Stimulated activated CD4-positive, alpha-beta T cell treated with anti-CD3 and anti-CD28 coated beads, Interleukin-4, amount 100 ng/mL, for 48 hours (primary cell): ENCODE measurements at places on chromosomes 2 and 18.

DNA sequence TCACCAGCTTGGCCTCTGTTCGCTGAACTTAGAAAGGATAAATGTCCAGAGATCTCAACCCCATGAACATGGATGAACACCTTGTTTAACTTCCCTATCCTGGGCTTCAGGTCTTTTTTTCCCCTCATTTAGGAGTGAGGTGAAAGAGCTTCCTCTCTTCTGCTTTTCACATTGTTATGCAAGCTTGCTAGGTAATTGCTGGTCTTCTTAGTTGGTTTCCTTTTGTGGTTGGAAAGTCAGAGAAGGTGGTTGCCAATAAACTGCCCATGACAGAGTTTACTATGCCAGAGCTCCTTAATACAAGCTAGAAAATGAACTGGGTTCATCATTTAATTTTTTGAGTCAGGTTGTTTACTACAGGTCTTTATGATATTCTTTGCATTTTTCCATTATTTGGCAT is 16.6 kb downstream of the SLC9A4 start:
- DNase-seq: no peak

GRCh38 chr2:76997296-76997695 is 524.9 kb downstream of the LRRTM4 start:
- DNase-seq: no peak

- DNase-seq: peak; percentile 32
Observed at GRCh38 chr2:98012561-98012991, 16.8 kb upstream of the TMEM131 start.

- DNase-seq: no peak
Observed at GRCh38 chr18:7304061-7304370, 73.1 kb downstream of the LRRC30 start.

DNA sequence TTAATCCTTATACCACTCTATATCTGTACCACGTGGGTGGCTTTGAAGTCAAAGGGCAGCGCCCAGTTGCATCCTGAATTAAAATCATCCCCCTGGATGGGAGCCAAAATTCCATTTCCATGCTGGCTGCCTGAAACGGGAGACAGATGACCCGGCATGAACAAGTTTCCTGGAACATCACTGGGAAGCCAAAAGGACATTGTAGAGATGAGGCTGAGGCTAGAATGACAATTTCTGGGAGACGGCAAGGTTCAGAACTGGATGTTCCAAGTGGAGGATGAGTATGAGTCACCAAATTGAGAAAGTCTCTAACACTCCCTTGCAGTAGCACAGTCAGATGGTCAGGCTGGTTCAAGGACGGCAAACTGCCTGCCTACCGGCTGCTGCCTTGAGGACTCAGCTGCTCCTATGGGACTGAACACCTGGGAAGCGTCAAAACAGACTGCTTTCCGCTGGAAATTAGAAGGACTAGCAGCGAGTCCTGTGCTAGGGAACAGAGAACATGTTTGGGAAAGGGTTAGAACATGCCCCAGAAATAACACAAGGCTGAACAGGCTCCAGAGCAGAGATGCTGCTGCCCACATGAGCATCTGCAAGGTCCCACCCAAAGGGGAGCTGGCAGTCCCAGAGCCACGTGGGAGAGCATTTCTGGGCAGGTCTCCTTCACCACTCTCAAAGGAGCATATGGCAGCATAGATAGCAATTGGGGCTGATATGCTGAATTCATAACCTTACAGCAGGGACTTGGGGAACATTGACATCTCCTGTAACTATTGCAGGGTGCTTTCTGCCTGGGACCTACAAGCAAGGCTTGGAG is 32.0 kb downstream of the YPEL5 start:
- no peak for DNase-seq

- DNase-seq: no peak
Observed at GRCh38 chr2:110868971-110869370, 136.6 kb downstream of the ACOXL start.

DNA sequence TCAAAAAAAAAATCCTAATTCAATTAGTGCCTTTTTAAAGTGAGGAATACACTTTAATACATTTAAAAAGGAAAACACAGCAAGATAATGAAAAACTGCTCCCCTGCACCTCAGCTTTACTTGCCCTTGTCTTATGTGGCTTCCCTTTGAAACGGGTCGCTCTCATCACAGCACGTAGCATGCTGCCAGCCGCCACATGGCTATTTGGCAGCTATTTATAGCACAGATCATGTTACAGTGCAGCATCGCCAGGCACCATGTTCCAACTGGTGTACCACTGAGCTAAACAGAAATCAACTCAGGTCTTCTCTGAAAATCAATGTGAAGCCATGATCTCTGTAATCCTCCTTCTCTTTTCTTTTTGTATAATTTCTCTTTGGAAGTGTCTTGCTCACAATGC is 65.1 kb downstream of the TMEM182 start:
- DNase-seq: no peak

- no peak for DNase-seq
Observed at GRCh38 chr2:204203704-204204103, 267.1 kb downstream of the ICOS start.

DNA sequence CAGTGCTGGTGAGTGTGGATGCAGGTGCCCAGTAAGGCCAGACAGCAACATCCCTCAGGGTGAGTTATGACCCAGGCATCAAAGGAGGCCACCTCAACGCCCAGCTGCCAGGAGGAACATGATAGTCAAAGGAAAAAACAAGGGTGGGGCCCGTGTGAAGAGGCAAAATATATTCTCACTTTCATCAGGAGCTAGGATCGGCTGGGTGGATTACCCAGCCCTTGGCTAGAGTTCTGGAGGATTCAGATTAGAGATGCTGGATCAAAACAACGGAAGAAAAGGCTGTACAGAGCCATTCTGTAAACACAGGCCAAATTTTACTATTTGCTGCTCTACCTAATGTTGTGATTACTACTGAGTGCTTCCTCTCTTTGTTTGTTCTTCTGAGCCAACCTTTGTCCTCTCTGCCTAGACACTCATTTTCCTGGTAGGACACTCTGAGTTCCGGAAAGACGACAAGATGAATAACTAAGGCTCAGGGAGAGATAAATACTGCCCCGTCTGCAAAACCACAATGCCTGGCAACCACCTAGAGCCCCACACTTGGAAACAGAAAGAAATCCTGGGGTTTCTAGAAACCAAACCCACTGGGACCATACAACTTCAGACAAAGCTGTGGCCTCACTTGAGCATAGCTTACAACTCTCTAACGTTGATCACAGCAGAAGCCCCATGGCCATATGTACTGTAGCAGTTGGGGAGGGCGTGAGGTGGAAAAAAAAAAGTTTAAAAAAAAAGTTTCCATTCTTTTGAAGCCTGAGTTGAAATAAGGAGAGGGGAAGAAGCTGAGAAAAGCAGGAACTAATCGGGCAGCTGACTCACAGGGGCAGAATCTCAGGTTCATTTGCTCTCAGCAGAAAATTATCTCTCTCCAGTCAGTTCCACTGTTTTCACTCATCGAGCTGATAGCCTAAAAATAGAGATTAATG is 17.8 kb upstream of the PMAIP1 start:
- no peak for DNase-seq

GRCh38 chr2:55252832-55253231 is 16.2 kb downstream of the MTIF2 start:
- no peak for DNase-seq

DNA sequence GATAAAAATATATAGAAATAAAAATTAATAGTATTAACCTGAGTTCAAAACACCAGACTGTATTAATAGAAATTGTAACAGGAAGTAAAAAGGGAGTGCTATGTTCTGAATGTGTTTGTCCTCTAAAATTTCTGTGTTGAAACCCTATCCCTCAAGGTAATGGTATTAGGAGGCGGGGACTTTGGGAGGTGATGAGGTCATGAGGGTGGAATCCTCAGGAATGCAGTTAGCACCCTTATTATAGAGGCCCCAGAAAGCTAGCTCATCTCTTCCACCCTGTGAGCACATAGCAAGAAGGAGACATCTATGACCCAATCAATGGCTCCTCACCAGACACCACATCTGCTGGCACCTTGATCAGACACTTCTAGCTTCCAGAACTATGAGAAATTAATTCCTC is 124.5 kb downstream of the CMPK2 start:
- DNase-seq: no peak

DNA sequence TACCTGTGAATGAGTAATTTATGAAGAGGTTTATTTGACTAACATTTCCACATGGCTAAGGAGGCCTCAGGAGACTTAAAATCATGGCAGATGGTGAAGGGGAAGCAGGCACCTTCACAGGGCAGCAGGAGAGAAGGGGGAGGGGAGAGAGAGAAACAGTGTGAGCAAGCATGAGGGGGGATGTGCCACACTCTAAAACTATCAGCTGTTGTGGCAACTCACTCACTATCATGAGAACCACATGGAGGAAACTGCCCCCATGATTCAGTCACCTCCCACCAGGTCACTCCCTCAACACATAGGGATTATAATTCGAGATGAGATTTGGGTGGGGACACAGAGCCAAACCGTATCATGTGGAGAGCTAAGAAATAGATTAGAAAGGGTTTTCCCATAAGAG is 309.0 kb downstream of the RDH14 start:
- DNase-seq: no peak

GRCh38 chr2:127149384-127149783 is 42.4 kb upstream of the BIN1 start:
- no peak for DNase-seq

DNA sequence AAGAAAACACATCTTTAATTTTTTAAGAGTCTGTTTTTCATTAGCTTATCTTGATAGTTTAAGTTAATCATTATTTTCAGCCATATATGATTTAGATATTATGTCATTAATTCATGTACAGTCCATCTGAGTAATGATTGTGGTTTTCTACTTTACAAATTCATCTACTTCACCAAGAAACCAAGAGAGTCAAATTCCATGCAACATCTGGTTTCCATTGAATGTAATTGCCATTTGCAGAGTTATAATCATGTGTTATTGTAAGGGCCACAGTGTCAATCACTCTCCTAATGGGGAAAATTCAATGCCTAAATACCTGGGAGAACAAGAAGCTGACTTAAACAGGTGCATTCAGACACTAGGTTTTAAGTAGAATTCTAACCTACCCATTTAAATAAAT is 217.2 kb upstream of the OSR1 start:
- DNase-seq: no peak

GRCh38 chr2:164745012-164745797 is 96.4 kb downstream of the COBLL1 start:
- DNase-seq: no peak

DNA sequence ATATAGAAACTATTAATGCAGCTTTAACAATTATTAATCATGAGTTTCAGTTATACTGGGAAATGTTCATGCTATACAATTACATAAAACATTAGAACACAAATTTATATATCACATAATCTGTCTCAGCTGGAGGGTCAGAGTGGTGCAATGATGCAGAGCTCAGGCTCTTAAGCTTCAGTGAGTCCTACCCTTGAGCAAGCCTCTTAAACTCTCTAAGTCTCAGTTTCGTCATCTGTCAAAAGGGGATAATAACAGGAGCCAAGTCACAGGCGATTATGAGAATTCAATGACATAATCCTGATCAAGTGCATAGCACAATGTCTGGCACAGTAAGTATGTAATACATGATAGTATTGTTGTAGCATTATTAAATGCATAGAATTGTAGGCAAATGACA is 46.0 kb downstream of the LAMA1 start:
- DNase-seq: no peak

- DNase-seq: no peak
Observed at GRCh38 chr2:15560140-15560987, 770 bp downstream of the NBAS start.

- no peak for DNase-seq
Observed at GRCh38 chr2:223894009-223894408, 51.1 kb downstream of the WDFY1 start.

DNA sequence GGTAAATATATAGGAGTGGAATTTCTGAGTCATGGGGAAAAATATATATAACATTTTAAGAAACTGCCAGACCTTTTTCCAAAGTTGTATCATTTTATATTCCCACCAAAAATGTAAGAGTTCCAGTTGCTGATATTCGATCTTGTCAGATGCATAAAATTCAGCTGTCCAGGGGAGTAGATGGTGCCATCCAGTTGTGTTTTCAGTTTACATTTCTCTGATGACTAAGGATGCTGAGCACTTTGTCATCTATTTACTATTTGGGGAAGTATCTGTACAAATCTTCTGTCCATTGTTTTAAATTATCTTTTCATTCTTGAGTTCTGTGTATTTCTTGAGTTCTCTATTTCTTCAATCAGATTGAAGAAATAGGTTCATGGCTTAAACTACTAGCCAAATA is 126.1 kb downstream of the RTN4 start:
- no peak for DNase-seq

- DNase-seq: no peak
Observed at GRCh38 chr2:143205106-143205764, 76.0 kb downstream of the ARHGAP15 start.

GRCh38 chr18:45980229-45980628 is 13.1 kb upstream of the EPG5 start:
- no peak for DNase-seq

- no peak for DNase-seq
Observed at GRCh38 chr2:204539019-204539385, 6.3 kb upstream of the PARD3B start.

DNA sequence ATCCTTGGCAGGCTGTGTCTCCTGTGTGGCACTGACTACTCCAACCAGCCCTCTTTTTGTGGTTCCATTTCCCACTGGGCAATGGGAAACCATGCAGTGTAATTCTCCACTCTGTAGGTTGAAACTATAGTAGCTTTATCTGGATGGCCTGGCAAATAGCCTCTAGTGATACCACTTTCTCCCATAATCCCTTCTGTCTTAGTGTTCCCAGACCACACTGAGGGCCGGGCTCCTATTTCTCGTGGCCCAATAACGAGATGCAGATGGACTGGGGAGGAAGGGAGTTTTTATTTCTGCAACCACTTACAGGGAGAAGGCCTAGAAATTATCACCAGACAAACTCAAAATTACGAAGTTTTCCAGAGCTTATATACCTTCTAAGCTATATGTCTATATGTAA is 24.7 kb downstream of the SKA1 start:
- DNase-seq: no peak

DNA sequence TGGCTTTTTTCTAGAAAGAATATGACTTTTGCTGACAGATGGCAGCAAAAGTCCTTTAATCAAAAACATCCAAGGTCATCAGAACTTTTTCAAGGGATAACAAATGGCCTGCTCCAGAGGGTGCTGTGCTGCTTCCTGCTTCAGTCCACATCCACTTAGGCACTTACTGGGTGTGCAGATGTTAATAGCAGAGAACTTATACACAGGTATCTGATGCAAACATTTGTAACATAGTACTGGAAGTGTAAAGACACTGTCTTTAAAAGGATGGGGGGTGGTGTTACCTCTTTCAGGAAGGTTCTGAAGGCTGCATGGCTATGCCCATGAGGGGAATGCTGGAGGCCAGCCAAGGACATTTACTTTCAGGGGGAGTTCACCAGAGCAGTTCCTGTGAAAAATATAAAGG is 5.5 kb downstream of the HOXD8 start:
- no peak for DNase-seq
